Sciatic nerve (tissue), 2 donors: ENCODE measurements at places on chromosomes 2 and 18. TPM values are rescaled to one million over a fixed set of nuclear protein-coding genes. Genes with fewer than 3 reads are reported as not detected.

DNA sequence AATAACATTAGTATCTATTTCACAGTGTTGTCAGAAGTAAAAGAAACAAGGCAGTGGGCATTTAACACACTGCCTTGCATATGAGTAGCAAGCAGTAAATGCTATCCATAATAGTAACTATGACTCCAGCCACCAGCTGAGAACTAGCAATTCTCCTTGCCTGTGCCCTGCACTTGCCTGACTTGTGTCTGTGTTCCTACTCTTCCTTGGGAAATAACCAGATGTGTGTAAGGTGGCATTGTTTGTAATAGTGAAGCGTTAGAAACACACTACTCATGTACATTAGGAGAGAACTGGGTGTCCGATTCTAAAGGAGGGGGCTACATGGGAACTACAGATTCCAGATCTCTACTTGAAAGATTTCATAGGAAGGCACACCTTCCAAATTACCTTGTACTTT lies 197.8 kb downstream of the STK39 start:
- no peak for DNase-seq

DNA sequence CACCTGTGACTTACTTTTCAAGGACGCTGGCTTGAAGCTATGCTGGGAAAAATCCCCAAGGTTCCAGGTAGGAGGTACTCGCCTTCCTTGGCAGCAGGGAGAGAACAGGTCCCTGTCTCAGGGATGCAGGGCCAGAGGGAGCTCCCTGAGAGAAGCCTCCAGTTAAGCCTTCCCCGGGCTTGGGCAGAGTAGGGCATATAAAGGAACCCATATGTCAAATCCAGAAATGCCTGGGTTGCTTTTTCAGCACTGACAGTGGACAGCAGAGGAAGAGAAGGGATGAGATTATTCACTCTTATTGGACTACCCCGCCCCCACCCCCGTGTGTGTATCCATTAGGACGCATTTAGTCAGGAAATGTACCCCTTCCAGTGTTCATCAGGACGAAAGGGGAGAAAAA lies 89.3 kb upstream of the TEX51 start:
- no peak for DNase-seq

- no peak for DNase-seq
Observed at GRCh38 chr2:163665817-163666216, 70.0 kb downstream of the FIGN start.

Gene TCF23
- total RNA-seq: not detected

DNA sequence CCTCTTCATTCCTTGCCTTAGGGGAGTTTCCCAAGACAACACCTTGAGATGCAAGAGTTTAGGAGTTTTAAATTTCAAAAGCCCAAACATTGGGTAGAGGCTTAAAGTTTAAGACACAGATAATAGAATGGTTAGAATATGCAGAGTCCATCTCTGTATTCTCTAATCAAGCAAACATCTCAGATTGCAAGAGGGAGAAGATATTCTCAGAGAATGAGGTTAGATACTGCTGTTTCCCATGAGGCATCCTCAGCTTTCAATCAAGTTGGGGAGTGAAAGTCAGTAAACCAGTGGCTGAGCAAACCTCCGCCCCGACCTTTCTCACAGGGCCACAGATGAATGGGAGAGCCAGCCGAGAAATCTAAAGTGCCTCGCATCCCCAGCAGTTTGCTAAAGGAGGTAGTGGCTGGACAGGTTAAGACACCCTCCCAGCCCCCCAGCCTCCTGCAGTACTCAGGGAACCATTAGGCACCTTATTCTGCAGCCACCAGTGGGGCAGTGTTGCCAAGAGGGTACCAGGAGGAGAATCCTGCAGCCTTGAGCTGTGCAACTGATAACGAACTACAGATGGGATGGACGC lies 30.0 kb downstream of the FBXO36 start:
- DNase-seq: no peak

DNA sequence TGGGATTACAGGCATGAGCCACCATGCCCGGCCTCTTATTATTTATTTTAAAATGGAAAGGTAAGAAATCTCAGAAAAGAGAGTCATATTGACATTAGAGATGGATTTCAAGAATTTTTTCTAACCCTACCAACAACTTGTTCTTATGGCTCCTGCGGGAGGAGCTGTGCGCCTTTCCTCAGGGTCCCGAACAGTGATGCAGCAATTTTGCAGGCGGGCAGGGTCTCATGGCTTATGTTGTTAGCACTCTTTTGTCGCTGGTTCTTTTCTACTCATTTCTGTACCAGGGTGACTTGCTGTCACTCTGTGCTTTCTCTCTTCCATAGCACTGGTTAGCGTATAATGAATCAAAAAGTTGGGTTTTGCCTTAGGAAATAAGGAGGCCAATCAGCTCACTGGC lies 148.8 kb upstream of the DLGAP1 start:
- no peak for DNase-seq

DNA sequence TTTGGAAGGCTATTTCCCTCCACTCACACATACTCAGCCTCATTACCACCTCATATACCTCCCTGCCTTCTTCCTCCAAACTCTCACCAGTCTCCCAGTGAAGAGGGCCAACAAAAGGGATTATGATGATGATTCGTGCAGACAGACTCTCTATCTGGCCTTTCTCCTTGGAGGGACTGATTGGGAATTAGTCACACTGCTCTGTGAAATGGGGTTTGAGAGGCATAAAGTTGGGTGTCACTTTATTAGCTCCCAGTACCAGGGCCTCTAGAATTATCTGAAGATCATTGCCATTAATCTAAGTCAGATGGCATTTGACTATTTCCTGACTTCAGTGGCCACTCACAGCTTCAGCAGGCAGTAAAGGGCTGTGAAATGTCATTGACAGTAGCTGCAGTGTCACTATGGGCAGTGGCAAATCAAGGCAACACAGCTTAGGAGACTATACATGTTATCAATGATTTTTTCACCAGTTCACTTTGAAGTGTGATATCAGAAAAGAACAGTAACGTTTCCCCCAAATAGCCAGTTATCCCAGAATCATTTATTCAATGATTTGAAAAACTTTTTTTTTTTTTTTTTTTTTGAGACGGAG lies 17.4 kb downstream of the CNRIP1 start:
- DNase-seq: no peak

DNA sequence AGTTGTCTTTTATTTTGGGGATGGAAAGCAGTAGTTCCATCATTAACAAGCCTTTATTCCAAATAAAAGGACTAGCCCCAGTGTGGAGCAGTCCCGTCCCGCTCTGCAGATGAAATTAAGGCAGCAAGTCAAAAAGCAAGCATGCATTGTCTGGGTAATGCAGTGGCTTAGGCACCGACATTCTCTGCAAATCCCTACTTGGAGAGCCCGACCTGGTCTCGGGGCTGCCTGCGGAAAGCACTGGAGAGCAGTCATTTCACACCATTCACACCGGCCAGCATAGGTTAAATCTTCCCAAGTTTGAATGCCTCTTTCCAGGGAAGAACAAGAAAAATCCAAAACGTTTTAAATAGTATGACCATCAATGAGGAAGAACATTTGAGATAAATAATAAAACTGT lies 24.4 kb upstream of the RAB12 start:
- DNase-seq: no peak

DNA sequence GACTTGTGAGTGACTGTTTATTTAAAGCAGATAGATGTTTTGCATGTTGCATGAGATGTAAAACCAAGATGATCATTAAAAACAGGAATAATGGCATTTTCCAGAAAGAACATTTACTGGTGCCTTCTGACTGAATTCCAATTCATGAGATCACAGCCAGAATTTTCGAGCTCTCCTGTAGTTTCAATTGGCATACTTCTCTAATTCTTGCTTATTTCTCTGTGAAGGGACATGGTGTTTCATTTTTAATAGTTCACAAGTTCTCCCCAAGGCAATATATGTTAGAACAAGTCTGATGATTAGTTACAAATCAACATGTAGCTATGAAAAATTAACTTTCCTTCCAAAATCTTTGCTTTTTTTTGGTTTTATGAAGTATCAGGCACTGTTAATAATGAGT lies 105.7 kb downstream of the PDE1A start:
- DNase-seq: no peak

DNA sequence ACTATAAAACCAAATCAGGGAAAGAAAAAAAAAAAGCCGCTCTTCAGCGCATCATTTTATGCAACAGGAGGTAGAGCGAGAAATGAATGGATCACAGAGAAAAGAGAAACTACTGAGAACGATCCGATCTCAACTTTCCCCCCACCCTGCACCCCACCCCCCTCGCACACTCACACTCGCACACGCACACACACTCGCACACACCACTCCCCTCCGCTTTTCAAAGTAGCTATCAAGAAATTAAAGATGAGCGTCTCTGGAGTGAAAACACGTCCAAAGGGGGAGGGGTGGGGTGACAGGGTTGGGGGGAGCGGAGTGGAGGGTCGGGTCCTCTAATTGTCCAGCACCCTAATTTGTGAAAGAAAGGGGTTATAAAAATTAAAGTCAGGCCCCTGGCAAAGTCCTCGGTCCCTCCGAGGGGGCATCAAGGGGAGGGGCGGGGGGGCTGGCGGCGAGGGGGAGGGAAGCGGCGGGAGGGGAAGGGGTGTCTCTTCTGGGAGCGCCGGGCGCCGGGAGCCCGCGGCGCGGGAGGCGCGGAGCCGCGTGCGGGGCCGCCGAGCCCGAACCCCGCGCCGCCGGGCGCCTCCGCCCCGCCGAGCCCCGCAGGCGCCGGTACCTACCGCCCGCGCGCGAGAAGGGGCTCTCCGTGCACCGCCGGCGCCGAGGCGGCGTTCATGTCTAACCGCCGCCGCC lies 428 bp downstream of the TCF4 start:
- no peak for DNase-seq

- DNase-seq: no peak
Observed at GRCh38 chr2:96258166-96259022, 7.4 kb downstream of the TMEM127 start.

DNA sequence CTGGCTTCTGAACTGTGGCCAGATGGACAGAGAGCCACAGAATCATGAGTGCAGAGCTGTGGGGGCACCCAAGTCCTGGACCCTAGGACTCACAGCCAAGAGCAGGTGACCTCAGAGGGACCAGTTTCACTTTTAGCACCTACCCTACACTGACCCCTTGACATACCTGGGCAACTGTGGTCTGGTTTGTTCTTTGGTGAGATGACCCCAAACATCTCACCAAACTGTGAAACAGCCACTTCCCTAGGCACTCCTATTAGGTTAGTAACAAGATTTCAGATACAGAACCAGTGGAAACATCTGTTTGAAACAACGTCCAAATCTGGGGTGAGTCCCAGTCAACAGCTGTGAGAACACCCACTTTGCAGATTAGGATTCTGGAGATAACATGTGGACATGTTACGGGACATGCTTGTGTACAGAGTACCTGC lies 1.9 kb upstream of the ZFP36L2 start:
- no peak for DNase-seq

Gene RIOK3
- total RNA-seq: 74.8 TPM

GRCh38 chr18:67269206-67269605 lies 247.3 kb downstream of the DSEL start:
- no peak for DNase-seq

GRCh38 chr2:72116081-72116533 lies 31.6 kb downstream of the CYP26B1 start:
- DNase-seq: no peak

DNA sequence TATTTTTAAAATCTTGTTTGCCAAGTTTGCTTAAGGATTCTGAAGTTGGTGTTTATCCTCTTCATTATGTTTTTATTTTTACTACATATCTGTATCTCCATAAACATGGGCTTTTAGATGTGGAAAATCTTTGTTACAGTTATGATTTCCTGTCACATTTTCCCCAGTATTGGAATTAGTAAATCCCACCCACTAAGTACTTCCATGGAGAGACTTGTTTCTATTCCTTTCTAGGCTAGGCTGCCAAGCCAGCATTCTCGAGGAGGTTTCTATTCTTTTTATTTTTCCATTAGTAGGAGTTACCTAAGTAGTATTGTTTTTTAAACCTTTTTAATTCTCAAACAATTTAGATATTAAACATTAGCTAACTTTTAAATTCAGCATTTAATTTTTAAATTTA lies 22.1 kb downstream of the PKP4 start:
- no peak for DNase-seq
